ENCODE measurements at places on chromosomes 2 and 18.

- DNase-seq, result no peak
Measured at GRCh38 chr2:120567128-120567527, 168.5 kb upstream of the GLI2 start.

- DNase-seq, result no peak
Measured at GRCh38 chr18:7038330-7038851, 79.2 kb downstream of the LAMA1 start.

GRCh38 chr18:23113576-23113975 lies 21.7 kb upstream of the CABLES1 start:
- DNase-seq, result no peak

GRCh38 chr2:190835303-190835930 lies 45.2 kb upstream of the GLS start:
- DNase-seq, result no peak

- no peak for DNase-seq
Measured at GRCh38 chr2:138238908-138239307, 262.7 kb upstream of the SPOPL start.

DNA sequence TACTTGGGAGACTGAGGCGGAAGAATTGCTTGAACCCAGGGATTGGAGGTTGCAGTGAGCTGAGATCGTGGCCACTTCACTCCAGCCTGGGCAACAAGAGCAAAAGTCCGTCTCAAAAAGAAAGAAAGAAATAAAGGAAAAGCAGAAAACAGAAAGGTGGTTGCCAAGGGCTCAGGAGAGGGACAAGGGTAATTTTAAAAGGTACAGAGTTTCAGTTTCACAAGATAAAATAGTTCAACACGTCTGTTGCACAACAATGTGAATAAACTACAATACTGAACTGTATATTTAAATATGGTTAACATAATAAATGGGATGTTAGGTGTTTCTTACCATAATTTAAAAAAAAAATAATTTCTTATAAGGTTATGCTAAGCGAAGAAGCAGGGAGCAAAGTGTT lies 12.9 kb downstream of the RPS27A start:
- DNase-seq, result no peak

DNA sequence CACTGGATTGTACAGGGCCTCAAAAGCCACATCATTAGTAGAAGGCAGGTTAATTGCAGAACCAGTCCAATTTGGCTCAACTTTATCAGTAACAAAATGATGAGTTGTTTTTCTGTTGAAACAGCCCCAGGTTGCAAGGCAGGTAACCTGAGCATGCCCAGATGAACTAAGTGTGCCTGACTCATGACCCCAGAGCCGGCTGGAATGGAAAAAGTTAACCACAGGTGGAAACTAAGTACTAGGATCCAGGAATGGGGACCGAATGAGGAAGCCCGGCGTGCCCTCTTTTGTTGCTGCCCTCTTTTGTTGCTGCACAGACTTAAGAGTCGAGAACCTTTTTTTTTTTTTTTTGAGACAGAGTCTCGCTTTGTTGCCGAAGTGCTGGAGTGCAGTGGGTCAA lies 79.5 kb upstream of the YWHAQ start:
- no peak for DNase-seq

DNA sequence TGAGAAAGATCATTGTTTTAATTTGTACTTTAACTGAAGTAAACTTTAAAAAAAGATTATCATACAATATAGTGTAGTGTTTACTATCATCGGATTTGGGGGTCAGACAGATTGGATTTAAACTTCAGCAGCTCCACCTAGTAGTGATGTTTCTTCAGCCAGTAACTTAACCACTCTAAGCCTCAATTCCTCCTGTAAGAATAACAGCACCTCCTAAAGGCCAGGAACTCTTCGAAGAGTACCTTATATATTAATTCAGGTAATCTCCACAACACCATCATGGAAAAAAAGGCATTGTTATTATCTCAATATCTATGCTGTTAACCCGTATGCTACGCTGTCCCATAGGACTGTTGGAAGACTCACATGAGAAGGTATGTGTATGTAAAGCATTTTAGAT lies 69.0 kb upstream of the DLGAP1 start:
- no peak for DNase-seq

DNA sequence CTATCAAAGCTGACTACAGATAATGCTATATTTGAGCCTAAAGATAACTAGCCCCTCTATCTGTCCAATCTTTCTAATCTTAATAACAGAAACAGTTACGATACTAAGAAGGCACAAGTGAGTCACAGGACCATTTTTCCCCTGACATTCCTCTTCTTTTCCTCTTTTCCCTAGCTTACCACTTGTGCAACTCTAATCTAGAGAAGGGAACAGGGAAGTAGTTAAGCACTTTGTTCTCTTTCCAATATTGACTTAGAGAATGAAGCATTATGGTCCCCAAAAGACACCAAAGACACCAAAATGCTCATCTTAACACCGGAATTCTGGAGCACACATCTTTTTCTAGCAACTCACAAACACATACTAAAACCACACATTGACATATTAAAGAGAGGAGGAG lies 1.8 kb downstream of the PDE11A start:
- no peak for DNase-seq

Measured in stimulated activated CD8-positive, alpha-beta memory T cell treated with anti-CD3 and anti-CD28 coated beads, Interleukin-12 subunit alpha, Interleukin-12 subunit beta, amount 100 ng/mL, for 1 hour (primary cell).